Stimulated activated CD4-positive, alpha-beta T cell treated with anti-CD3 and anti-CD28 coated beads, Interleukin-15, amount 100 ng/mL, for 1 hour (primary cell): ENCODE measurements at places on chromosomes 16 and 17.

- no peak for DNase-seq
Measured at GRCh38 chr17:1329745-1330343, 50.4 kb downstream of the TRARG1 start.

DNA sequence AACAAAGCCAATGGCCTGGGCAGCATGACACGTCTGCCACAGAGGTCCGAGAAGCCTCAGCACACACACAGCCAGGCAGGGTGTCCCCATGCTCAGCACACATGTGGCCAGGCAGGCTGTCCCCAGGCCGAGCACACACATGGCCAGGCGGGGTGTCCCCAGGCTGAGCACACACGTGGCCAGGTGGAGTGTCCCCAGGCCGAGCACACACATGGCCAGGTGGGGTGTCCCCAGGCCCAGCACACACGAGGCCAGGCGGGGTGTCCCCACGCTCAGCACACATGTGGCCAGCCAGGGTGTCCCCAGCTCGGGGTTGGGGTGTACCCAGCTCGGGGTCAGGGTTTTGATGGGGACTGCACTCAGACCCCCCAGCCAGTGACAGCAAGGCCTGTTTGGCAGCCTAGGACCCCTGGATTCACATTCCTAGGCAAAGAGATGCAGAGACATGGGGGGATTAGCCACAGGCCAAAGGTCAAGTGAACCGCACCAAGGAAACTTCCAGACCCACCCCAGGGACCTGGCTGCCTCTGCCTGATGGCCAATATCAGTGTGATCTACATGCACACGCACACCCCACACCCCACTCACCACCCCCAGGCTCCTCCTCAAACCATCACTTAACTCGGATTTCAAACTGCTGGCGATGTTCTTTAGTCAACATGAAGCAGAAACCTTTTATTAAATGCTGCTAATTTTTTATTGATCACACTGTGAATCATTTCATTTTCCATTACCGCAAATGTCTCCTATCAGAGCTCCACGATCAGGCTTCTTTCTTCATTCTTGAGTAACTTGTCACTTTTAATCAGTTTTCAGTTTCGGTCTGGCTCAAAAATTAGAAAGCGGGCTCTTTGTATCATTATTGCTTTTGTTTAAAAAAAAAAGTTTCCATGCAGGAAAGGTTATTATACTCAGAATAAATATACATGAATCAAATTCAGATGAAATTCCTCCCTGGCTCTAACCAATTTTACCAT is 111.4 kb downstream of the ZNF423 start:
- no peak for DNase-seq

DNA sequence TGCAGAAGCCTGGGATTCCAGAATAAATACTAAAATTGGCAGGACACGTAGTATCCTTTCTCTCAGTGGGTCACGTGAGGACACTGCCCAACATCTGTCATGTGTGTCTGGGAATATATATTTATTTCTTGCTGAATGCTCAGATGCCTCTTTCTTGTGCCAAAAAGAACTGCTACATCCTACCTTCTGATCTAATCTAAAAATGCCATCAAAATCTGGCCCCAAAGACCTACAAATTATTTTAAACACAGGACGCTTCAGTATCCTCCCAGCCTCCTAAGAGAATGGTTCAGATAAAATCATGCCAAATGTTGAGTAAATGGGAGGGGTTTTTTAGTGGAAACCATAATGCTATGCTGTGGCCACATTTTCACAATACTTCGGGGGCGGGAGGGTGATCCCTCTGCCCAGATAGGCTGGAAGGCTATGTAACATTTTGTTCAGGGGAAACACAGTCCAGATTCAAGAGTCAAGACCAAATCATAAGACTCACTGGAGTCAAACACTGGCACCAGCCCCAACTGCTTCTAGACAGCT is 22.9 kb upstream of the CORO6 start:
- no peak for DNase-seq

DNA sequence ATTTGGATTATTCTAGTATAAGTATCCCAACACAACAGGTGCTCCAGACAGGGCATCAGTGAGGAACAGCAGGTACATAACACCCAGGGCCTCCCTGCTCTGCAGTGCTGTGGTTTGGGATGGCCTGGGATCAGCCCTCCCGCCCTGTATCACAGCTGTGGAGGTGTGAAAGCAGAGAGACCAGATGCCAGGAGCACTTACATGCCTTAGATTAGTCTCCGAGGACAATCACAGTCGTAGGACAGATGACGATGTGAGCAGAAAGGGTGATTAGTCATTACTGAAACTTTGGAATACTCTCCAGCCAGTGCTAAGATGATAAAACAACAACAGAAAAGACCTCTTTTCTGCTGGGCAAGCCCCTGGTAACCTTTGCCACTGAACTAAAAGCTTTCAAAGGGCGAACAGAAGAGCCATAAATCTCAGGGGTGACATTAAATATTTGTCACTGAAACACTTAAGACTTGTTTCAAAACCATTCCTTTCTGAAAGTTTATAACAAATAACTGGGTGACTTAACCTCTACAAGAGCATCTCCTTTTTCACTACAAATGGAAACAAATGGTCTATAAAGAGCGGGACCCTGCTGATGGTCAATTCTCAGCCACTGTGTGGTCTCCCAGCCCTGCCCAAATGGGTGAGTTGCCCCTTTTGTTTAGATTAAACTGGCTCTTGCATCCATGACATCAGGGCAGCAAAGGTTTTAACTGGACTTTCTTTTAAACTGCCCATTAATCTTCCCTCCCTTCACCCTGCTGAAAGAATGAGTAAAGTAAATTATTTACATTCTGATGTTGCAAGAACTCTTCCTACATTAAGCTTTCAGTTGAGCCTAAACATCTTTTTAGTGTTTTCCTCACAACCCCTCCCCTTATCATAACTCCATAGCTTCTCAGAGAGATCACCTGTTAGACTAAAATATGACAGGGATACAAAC is 183.1 kb upstream of the COX10 start:
- DNase-seq = no peak

- no peak for DNase-seq
Measured at GRCh38 chr16:73064212-73064993, 16.5 kb upstream of the ZFHX3 start.

DNA sequence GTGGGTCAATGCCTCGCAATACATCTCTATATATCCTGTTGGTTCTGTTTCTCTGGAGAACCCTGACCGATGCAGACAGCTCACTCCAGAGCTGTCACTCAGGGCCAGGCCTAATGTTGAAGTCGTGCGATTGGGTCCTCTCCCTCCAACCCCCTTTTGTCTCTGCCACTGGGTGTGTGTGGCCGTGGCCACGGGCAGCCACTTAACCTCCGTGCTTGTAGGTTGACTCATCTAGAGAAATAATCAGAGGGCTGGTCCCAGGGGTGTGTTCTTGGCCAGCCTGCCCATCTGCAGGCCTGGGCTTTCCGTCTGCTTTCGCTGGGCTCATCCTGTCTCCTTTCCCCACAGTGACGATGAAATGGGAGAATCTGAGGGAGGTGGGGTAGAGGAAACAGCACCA is 7.4 kb downstream of the ADAD2 start:
- no peak for DNase-seq

DNA sequence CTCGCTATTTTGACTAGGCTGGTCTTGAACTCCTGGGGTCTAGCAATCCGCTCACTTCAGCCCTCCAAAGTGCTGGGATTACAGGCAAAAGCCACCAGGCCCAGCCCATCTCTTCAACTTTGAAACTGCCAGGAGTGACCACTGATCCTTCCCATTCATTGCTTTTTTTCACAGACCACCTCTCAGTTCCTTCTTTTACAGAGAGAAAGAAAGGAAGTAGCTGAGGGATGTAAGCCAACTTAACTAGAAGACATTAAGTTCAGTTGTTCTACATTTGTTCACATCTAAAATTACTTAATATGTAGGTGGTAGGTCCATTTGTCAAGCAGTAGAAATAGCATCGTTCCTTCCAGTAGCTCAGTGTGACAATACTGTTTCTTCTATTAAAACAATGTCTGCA is 219.8 kb downstream of the STX8 start:
- DNase-seq = no peak

GRCh38 chr17:78168903-78169793 is 767 bp downstream of the SYNGR2 start:
- DNase-seq = peak; percentile 61

DNA sequence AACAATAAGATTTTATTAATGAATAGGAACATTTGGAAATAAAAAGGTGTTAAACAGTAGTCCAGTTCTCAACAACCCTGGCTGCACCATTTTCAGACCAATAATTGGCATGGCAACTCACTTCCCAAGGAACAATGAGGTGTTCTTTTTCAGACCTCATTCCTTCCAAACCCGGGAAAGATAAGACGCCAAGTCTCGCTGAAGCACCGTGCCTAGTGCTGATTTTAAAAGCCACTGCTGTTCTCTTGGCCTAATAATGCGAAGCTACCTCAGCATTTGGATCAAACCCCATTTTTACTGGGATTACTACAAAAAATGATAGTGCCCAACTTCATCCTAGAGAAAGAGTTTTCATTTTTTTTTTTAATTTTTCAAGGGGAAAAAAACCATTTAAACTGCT is 75.2 kb upstream of the NOL11 start:
- no peak for DNase-seq

DNA sequence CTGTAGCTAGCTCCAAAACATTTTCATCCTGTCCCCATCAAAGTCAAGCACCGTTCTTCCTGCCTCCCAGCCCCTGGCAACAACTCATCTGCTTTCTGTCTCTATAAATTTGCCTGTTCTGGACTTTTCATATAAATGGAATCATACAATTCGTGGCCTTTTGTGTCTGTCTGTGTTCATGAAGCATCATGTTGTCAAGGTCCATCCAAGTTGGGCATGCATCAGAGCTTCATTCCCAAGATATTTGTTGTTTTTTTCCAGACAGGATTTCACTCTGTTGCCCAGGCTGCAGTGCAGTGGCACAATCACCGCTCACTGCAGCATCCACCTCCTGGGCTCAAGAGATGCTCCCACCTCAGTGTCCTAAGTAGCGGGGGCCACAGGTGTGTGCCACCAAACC is 5.9 kb downstream of the SLC5A10 start:
- no peak for DNase-seq
